Right ventricle myocardium superior (tissue), 1 donor: ENCODE measurements at places on chromosomes 11 and 22.

DNA sequence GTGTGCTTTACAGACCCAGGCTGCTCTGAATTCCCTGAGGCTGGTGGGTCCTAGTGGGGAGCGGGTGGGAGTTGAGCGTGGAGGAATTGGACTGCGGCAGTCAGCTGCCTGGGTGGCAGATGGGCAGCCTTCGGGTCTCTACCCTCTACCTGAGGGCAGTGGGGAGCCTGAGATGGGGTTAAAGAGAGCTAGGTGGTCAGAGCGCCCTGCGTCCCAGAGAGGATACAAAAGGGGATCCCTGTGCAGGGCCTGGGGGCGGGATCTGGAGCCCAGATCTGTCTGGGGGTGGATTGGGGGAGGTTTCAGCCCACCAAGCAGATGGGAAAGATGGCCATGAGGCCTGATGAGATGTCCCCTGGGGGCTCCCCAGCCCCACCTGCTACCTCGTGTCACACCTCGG lies 18.2 kb downstream of the KCTD17 start:
- no peak for DNase-seq

GRCh38 chr11:75428989-75429640 lies 3.9 kb downstream of the KLHL35 start:
- no peak for DNase-seq

DNA sequence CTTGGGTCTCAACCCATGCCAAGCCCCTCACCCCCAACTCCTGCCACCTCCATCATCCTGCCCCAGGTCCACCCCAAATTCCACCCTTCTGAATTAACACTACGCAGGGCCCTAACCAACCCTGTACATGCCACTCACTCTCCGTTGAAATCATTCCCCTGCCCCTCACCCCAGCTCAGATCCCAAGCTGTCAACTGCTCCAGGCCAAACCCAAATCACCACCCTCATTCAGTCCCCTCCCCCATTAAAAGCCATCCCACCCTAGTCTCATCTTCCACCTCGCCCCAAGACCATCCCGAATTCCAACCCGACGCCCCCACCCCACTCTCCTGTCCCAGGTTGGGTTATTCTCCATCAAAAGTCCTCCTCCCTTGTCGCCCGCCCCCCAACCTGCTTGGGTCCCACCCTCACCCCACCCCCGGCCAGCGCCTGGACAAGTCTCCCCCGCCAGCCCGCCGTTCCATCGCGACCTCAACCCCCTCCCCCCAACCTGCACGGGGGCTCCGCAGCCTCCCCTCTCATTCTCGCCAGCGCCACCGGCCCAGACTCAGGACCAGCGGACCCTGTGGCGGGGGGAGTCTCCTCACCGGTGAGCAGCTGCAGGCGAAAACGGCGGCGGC lies 466 bp downstream of the FAM168A start:
- DNase-seq = no peak

DNA sequence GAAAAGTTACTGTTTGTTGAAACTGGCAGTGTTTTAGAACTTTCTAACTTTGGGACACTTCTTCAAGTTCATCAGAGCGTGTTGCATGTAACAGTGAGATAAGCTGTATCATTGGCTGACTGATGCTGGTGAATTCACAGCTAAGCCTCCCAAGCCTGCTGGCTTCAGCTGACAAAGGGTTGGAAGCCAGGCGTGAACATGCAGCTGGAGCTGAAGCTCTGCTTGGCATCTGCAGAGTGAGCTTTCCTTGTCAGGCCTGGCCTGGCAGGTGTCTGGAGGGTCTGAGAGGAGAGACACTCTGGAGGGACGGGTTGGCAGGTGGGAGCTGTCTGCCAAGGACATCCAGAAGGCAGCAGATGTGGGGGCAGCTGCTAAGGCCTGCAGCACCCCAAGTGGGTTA lies 1.5 kb downstream of the AMPD3 start:
- no peak for DNase-seq

GRCh38 chr11:61375761-61376108 lies 13.6 kb downstream of the TMEM138 start:
- DNase-seq = no peak

DNA sequence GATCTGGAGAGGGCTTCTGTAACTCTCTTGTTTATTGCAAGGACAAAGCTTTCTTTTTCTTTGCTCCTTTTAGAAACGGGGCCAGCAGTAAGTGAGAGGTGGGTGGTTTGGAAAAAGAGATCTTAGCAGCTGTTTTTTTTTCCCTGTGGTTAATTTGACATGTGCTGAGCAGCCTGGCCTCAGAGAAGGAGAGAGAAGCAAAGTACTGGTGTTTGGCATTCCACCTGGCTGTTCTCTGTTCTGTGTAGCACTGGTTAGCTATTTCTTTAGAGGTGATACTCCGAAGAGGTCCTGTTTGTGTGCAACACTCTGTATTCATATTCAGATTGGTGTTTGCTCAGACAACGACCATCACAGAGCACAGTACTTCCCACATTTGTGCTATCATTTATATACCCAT lies 80.8 kb upstream of the SORL1-AS1 start:
- no peak for DNase-seq

DNA sequence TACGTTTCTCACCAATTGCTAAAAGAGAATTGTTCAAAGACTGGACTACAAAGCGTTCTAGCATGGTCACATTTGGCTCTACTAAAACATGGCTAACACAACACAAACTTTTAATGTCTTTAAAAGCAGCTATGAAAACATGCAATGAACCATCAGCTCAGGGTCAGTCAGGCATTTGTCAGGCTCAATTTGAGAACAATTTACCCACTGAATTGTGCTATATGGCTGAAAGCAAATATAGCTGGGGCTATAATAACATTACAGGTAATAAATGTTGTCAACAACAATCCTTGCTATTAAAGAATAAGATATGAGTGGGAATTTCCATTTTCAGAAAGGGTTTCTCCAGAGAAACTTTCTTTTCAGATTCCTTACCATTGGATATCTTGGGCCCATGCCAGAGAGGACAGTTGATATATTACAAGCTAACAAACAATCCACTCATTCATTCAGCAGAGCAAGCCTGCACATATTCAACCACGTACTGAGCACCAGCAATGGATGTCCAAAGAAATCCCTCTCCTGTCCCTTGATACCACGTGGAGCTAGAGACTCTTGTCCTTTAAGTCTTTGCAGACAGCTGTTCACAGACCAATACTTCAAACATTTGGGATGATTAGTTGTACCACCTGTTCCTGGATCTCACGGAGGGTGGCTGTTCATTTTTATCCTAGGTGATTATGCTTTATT lies 82.5 kb upstream of the DDI1 start:
- DNase-seq = no peak

- DNase-seq = no peak
Measured at GRCh38 chr11:61491736-61492395, 16.7 kb upstream of the LRRC10B start.

DNA sequence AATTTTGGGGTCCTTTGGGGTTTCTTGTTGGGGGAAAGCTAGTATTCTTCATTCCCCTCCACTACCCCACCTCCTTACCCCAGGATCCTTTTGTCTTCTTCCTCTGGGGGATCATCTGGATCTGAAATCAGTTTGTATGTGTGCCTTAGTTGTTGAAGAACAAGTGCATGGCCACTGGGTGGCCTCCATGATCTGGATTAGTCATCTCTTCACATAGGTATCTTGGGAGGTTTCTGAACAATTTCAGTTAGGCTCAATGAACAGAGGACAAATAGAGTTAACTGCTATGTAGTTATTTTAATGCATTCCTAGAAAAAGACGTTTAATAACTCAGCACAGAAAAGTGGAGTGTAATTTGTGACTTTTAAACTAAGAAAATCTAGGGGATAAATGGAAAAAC lies 7.1 kb upstream of the VWA5A start:
- no peak for DNase-seq

- DNase-seq = no peak
Measured at GRCh38 chr22:23236440-23237184, 56.3 kb downstream of the BCR start.

- DNase-seq = no peak
Measured at GRCh38 chr11:6402561-6402981, 12.3 kb downstream of the SMPD1 start.

- DNase-seq = no peak
Measured at GRCh38 chr11:44875037-44875436, 75.6 kb downstream of the TP53I11 start.

DNA sequence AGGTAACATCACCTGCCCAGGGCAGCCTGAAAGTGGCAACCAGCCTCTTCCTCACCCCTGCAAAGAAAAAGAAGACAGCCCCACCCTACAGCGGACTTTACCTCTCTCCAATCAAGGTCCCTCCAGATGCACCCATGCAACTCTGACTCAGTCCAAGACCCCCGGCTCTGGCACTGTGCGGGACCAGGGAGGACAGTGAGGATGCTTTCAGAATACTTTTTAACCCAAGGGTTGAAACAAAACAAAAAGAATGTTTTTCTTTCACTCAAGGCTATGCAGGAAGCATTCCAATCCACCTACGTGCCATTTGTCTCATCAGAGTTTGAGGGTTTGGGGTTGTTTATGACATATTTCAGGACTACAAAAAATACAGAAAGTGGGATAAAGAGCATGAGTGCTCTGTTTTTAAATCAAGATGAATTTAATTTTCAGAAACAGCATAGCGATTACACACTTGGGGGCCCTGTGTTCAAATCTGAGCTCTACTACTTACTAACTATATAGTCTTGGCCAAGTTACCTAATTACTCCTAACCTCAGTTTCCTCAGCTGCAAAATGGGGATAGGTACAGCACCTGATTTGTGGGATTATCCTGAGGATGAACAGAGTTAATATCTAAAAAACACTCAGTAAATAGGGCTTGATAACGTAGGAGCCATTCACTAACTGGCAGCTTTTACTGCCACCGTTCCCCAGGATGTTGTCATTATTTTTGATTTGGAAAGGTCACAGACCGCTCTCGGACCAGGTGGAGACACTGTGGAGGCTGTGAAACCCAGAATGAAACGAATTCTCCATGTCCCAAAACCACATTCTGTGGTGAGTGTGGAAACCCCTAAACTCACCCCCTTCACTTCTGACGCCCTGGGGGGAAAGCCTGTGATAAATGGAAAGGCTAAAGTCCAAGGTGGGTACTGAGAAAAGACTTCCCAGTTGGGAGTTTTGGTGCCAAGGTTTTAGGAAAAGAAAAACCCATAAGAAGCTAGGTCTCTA lies 5.6 kb downstream of the PLAAT3 start:
- DNase-seq = no peak

DNA sequence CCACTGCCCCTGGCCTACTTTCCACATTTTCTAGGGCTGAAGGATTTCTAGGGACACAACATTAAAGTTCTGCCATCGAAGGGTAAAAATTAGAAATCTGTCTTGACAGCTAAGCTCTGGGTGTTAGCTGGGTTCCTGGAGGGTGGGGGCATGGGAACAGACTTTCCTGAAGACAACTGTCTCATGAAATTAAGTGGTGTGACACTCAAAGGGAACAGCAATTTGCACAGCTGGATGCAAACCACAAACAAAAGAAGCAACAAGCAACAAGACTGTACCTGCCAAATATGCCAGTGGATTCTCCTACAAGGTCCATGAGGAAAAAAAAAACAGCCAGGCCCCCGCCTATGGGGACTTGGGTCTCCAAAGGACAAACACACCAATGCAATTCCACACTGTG lies 32.5 kb downstream of the WT1 start:
- no peak for DNase-seq

- DNase-seq = no peak
Measured at GRCh38 chr11:107757661-107758060, 45.8 kb upstream of the SLN start.

DNA sequence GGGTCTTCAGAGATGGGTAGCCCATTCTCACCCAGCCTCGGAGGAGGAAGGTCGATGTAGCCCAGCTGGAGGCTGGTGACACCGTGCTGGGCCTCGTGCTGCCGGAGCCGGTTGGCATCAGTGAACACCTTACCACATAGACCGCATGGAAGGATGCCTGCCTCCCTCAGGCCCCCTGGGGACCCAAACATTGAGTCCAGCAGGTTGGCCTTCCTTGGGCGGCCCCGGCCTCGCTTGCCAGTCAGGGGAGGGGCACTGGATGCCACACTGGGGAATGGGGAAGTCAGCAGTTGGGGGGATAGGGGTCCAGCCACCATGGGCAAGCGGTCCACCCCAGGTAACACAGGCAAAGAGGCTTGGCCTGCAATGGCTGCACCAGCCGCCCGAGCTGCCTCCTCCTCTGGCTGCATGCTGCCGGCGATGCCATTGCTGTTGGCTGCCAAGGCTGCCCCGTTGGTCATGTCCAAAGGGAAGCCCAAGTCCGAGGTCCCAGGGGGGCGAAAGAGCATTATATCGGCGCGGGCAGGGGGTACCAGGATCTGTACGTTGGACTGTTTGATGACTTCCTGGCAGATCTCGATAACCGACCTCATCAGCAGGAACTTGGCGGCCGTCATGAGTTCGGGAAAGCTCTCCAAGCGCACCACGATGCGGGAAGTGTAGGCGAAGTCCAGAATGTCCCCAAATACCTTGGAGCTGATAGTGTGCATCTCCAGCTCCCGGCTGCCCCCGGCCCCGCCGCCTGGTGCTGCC lies 1.4 kb downstream of the PATZ1 start:
- peak; percentile 50 for DNase-seq

GRCh38 chr11:112471731-112472130 lies 211.1 kb upstream of the PLET1 start:
- no peak for DNase-seq

- no peak for DNase-seq
Measured at GRCh38 chr11:24934733-24935439, 438.0 kb downstream of the LUZP2 start.

DNA sequence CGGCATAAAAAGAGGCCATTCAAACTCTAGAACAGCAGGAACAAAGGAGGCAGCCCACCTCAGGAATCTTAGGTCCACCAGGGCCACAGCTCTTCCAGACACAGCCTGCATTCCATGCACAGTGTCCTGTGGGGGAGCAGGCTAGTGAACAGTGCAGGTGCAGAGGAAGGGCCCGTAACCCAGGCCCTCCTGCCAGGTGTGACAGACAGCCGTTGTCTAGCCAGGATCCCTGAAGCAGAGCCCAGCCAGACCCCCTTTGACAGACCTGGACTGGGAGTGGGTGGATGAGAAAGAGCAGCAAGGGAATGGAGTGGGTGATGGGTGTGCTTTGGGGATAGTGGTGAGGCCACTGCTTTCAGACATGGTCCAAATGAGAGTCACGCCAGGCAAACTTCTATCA lies 1.2 kb upstream of the ZPR1 start:
- no peak for DNase-seq

- no peak for DNase-seq
Measured at GRCh38 chr11:120835601-120836228, 188.2 kb upstream of the TBCEL start.

DNA sequence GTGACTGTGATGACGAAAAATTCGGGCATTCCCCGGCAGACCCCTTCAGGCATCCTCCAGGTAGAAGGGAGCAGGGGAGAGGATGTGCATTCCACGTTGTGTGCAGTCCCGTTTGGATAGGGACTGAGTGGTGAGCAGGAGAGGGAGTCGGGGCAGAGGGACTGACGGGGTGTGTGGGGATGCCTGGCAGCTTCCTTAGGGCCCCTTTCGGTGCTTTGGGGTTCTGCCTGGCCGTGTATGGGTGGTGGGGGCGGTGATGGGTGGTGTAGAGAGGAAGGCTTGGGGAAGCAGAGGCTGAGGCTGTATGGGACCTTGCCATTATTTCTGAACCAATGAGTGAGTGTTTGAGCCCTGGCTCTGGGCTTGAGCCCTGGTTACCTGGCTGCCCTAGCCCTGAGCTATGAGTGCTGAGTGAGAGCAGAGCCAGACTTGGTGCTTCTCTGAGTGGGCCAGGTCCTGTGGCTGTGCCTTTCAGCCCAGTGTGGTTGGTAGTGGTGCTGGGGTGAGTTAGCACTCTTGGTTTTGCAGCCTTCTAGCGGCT lies 914 bp downstream of the INPPL1 start:
- DNase-seq = no peak
